ENCODE measurements at places on chromosomes 7 and 10. TPM values are rescaled to one million over a fixed set of nuclear protein-coding genes. Genes with fewer than 3 reads are reported as not detected.
A peak's percentile ranks its signal among the peaks of the same experiment; 100 is the strongest.

- H3K4me1 ChIP-seq, result no peaks in the 10 kb centered on the region
- no peaks in the 10 kb centered on the region for H3K27me3 ChIP-seq
- no peak overlapping the region for H3K27ac ChIP-seq
- no peak overlapping the region for H3K4me3 ChIP-seq
Measured at GRCh38 chr10:9992661-9993060, 1025.0 kb upstream of the CELF2 start.

- peaks cover 6% of the 10 kb centered on the region for H3K4me1 ChIP-seq
- DNase-seq, result no peak
- H3K27ac ChIP-seq, result no peak overlapping the region
- H3K36me3 ChIP-seq, result peaks cover 2% of the 10 kb centered on the region
- H3K4me3 ChIP-seq, result no peak overlapping the region
Measured at GRCh38 chr7:84844771-84845170, 342.1 kb downstream of the SEMA3D start.

- DNase-seq, result no peak
- no peak overlapping the region for H3K27ac ChIP-seq
Measured at GRCh38 chr10:8045726-8046494, 8.6 kb upstream of the GATA3 start.

The HGF gene
- total RNA-seq, result 0.02 TPM

DNA sequence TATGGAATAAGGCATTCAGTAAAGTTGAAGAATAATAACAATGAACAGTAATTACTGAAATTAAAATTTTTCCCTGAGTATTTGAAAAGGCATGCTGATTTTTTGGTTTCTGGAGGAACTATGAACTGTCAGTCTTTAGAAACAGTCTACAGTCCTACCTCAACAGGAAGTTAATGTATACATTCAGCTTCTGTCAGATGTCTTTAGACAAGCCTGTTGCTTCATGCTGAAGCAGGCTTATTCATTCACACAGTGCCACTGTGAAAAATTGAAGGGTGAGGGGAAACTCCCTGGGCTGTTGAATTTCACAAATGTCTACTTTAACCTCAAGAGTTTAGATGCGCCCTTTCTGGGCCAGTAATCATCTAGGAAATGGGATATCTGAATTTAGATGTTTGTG lies 3.5 kb downstream of the NRF1 start:
- no peak overlapping the region for H3K27ac ChIP-seq
- H3K36me3 ChIP-seq, result peaks cover under 1% of the 10 kb centered on the region
- H3K27me3 ChIP-seq, result no peaks in the 10 kb centered on the region
- DNase-seq, result no peak
- H3K4me1 ChIP-seq, result peaks cover 18% of the 10 kb centered on the region
- no peak overlapping the region for H3K4me3 ChIP-seq

The RNF32 gene
- 3.9 TPM for total RNA-seq

The AFAP1L2 gene
- total RNA-seq, result 0.07 TPM

DNA sequence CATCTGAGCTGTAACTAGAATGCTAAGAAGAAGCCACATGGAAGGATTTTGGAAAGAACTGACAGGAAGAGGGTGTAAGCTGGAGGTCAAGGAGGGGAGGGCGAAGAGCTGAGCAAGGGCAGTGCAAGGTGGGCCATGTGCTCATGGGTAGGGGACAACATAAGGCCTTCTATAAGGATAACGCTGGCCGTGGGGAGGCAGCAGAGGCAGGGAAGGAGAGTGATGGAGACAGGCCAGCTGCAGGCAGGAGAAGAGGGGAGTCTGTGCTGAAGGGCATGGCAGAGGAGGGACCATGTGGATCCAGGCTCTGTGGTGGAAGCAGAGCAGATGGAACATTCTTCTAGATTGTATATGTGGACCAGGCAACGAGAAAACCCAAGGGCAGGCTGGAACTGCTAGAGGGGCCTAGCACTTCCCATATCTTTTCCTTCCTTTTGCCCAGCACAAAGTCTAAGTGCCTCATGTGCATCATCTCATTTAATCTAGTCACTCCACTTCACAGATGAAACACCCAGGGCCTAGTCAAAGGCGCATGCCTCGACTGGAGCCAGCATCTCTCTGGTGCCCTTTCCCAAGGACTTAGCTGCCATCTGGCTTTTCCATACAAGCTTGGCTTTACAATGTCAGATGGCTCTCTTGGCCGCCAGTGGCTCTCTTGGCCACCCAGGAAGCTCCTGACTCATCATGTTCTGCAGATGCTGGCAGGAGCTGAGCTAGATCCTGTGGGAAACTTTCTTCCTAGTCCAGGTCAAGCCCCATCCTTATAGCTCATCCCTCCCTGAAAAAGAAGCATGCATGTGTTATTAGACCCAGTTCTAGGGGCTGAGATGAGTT lies 6.6 kb downstream of the LRRC18 start:
- no peaks in the 10 kb centered on the region for H3K4me1 ChIP-seq
- no peak for DNase-seq
- no peak overlapping the region for H3K27ac ChIP-seq
- H3K4me3 ChIP-seq, result no peak overlapping the region
- no peaks in the 10 kb centered on the region for H3K36me3 ChIP-seq

- no peaks in the 10 kb centered on the region for H3K27me3 ChIP-seq
- no peaks in the 10 kb centered on the region for H3K36me3 ChIP-seq
- no peak for DNase-seq
- H3K27ac ChIP-seq, result no peak overlapping the region
Measured at GRCh38 chr7:50812841-50813475, 30.3 kb upstream of the GRB10 start.

DNA sequence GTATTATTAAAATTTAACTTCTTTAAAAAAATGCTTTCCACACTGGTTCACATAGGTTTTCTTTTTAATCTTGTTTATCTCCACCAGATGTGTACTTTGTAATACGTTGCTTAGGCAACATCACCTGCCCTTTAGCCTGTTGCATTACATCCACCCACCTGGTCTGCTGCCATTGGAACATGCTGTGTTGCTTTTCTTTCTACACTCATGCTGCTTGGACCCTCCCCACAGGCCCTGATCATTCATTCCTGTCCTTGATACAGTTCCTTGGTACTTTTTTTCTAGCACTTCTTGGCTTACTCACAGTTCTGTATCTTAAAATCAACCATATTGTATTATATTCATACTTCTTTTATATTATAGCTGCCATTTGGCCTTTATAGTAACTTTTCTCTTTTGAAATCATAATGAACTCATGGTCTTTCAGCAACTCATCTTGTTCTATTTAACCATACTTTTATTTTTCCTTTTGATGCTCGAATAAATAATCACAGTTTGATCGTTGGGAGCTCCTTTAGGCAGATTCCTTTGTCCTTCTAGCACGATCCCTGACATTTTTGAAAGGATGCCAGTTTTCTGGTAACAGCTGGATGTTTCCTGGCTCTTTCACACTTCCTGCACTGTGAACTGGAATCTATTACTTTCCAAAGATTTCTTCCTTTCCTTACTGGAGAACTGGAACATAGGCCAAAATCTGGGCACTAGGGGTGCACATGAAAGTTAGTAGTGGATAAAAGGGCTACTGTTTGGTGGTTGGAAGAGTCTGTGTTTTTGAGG lies 125.1 kb downstream of the CDK14 start:
- no peak for DNase-seq
- no peaks in the 10 kb centered on the region for H3K4me1 ChIP-seq
- H3K36me3 ChIP-seq, result no peaks in the 10 kb centered on the region
- no peaks in the 10 kb centered on the region for H3K27me3 ChIP-seq

GRCh38 chr7:123367484-123368122 lies 166.8 kb downstream of the IQUB start:
- DNase-seq, result peak; percentile 55

DNA sequence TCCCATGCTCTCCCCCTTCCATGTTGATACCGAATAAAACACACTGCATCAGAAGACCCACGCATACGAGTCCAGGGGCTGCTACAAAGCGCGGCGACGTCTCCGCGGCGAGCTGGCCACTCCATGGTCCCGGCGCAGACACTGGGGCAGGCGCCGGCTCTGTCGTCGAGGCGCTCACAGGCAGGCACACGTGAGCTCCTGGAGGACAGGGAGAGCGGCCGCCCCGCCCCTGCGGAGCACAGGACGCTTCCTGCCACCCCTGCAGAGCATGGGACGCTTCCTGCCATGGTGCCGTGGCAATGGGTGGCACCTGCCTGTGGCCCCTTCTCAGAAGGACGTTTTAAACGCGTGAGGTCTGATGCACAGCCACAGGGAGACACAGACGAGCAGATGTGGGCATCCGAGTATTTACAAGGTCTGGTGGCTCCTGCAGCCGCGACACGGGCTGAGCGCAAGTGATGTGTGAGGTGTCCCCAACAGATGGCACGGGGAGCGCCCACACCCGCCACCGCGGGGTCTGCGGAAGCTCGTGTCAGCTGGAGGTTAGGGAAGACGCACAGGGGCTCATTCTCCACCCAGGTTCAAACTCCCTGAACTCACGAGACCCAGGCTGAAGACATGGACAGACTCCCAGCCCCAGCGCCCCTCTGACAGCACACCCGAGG lies 21.4 kb upstream of the GPR146 start:
- H3K4me3 ChIP-seq, result no peak overlapping the region
- H3K36me3 ChIP-seq, result peaks cover 50% of the 10 kb centered on the region
- H3K27me3 ChIP-seq, result no peaks in the 10 kb centered on the region
- DNase-seq, result no peak

DNA sequence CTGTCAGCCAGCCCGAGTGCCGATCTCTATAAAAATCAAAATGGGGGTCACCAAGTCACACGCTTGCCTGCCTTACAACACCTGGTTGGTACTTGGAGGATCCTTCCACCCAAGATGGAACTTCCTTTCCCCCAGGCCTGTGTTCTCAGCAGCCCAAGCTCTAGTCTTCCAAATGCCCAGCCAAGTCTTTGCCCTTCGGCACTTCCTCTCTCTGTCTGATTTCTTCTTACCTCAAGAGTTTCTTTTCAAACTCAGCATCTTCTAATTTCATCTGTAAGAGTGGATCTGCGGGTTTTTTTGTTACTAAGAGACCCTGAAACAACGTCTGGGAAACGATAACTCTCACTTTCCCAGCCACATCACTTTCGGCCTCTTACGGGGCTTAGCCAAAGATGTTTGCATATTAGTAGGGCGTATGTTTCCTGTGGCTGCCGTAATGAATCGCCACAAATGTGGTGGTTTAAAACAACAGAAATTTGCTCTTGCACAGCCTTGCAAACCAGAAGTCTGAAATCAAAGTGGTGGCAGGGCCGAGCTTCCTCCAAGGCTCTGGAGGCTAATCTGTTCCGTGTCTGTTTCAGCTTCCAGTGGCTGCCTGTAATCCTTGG lies 219.9 kb downstream of the TCF7L2 start:
- H3K27ac ChIP-seq, result no peak overlapping the region
- no peaks in the 10 kb centered on the region for H3K36me3 ChIP-seq
- no peak for DNase-seq
- peaks cover 18% of the 10 kb centered on the region for H3K27me3 ChIP-seq
- no peak overlapping the region for H3K4me3 ChIP-seq

The GPR22 gene
- total RNA-seq, result not detected

- H3K27me3 ChIP-seq, result no peaks in the 10 kb centered on the region
- no peaks in the 10 kb centered on the region for H3K4me1 ChIP-seq
- DNase-seq, result no peak
- H3K4me3 ChIP-seq, result no peak overlapping the region
- no peaks in the 10 kb centered on the region for H3K36me3 ChIP-seq
- no peak overlapping the region for H3K27ac ChIP-seq
Measured at GRCh38 chr10:129192344-129193128, 274.5 kb upstream of the MGMT start.
